Esophagus mucosa (tissue), 1 donor: ENCODE measurements at places on chromosomes 13 and 19. TPM values are rescaled to one million over a fixed set of nuclear protein-coding genes. Genes with fewer than 3 reads are reported as not detected.

The MYH14 gene
- 66.0 TPM for total RNA-seq

DNA sequence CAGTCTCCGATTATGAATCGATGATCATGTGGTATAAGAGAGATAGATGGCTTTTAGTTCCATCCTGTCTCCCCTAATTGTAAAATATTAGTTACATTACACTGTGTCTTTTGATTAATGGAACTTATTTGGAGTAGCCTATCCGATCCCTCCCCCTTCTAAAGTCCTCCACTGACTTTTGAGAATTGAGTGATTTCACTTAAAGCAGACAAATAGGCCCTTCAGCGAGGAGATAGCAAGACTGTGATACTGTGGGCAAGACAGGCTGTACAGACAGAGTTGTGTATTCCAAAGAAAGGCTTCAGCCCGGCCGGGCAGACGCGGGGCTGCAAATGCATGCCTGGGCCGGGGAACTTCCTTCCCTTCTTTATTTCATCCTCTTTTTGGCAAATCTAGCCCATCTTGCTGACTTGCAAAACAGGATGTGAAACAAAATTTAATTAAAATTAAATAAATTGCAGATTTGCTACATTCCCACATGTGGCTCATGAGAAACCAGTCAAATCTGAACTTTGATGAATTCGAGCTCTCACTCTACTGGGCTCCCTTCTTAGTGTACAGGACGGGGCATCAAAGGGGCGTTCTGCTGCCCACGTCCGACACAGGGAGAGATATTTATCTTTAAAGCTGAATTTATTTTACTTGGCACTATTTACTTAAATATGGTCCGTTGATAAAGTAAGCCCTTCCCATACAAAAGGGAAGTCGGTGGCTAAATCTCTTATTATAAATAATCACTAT is 314.8 kb downstream of the ZNF536 start:
- no peak for ATAC-seq

DNA sequence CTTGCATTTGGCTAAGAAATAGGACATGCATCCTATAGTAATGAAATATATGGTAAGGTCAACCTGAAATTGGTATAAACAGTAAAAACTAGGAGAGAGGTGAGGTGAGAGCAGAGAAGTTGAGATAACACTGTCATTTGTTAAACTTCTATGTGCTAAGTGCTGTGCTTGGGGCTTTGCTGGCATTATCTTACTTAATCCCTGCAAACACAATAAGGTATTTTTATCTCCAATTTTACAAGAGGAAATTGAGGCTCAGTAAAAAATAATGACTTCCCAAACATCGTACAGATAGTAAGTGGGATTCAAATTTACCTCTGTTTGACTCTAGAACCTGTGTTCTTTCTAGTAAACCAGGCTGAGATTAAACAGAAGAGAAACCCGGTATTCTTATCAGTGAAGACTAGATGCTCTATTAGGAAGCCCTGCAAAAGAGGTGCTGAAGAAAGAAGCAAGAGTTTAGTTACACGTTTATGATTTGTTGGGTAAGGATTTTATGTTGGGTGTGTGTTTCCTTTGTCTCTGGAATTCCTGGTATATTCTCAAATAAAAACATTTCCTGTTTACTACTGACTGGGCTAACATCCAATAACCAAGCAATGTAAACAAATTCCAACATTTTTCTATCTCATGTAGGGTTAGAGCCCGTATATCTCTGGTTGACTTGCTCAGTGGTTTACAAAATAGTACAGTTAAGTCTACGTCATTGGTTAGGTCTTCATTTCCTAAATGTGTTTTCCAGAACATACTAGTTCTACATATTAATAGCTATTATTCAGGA is 137.3 kb upstream of the FNDC3A start:
- ATAC-seq, result no peak

- ATAC-seq, result no peak
Observed at GRCh38 chr13:110523838-110524540, 37.5 kb downstream of the RAB20 start.

GRCh38 chr13:22027566-22027965 is 356.7 kb downstream of the FGF9 start:
- ATAC-seq, result no peak

DNA sequence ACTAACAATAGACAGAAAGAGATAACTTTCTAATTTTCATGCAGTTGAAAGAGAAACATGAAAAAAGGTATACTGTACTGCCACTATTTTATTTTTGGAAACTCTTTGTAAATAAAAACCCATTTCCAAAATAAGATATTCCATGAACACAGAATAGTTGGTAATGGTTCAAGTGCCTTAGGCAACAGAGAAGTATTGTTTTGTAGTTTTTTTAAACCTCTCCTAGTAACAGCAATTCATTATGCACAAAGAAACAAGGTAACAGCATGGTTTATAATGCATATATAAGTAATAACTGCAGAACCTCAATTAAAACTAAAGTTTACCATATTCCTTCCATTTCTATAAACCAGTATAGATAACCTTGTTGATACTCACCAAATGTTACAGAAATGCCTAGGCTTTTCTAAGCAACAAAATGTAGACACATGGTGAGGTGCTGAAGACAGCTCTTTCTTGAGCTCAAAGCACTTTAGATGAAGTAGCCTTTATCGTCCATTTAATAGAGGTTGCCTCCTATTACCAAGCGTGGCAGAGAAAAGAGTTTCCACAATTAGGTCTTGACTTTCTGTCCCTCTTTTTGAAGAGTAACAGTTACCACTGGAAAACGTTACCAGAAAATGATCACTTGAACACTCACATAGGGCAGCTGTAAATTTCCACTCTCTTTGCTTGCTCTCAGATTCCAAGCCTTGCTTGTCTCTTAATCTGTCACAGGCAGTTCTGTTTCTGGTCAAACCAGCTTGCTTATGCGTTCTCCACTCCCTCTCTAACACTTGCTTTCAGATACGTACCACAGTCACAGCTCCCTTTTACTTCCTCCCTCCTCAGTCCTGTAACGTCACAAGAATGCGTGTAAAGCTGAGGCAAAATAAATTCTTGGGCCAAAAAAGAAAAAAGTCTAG is 42.9 kb downstream of the CAB39L start:
- peak; percentile 97 for ATAC-seq

- no peak for ATAC-seq
Observed at GRCh38 chr13:34462843-34463242, 479.2 kb upstream of the NBEA start.

DNA sequence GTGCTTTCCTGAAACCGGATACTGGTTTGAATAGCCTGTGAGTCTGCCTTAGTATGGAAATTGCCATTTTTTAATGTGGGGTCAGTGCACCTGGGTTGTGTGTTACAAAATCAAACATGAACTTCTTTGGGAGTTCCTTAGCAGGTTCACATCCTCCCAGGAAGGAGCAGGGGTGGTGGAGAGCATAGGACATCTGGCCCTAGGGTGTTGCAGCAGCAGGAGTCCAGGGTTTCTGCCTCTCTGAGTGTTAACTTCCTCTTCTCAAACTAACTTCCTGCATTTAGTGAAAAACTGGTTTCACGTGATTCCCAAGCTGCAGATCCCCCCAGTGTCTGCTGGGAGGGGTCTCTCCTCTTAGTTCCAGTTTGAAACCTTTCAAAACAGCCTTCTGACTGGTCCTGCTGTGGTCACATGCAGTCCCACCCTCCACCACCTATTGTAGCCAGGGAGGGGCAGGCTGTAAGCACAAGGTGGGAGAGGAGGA is 7.2 kb downstream of the RNASEH2B start:
- ATAC-seq, result peak; percentile 7

DNA sequence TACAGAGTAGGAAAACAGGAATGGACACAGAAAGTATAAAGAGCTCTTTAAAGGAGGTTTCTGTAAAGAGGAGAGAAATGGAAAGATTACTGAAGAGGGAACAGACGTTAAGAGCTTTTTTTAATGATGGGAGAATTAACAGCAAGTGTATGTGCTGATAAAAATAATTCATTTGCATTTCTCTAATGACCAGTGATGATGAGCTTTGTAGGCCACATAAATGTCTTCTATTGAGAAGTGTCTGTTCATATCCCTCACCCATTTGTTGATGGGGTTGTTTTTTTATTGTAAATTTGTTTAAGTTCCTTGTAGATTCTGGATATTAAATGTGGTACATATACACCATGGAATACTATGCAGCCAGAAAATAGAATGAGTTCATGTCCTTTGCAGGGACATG is 40.0 kb downstream of the MYO16 start:
- ATAC-seq, result no peak

GRCh38 chr19:42468273-42468796 is 25.6 kb upstream of the CXCL17 start:
- peak; percentile 70 for ATAC-seq

GRCh38 chr13:99434258-99434788 is 66.9 kb upstream of the TM9SF2 start:
- no peak for ATAC-seq

DNA sequence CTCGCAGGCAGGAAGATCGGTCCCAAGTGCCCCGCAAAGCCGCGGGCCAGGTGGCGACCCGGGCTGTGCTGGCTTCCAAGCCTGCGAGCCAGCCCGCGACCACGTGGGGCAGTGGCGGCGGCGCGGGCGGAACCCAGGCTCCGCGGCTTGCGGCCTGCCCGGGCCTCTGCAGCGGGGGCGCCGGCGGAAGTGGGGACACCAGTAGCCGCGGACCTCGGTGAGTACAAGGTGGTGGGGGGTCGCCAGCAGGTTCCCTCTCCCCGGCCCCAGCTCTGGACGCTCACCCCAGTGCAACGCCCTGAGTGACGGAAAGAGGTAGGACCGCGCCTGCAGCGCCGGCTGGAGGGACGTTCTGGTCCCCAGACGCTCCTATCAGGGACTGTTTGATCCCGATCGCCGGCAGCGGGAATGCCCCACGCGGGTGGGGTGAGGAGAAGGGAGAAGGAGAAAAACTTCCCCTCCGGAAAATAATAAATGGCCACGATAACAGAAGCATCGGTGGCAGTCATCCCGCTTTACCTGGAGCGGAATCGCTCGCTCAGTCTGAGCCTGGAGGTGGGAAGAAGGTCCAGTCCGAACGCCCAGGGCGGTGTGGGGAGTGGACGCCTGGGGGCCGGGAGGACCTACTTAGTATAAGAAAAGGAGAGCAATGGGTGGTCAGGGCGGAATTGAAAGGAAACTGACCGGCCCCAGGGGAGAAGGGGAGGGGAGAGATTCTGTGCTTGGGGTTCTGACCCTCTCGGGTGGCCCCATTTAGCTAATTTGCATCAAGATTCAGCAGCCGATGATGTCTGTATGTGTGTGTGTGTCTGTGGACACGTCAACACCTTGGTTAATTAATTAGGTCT is at the start of gene GEMIN7:
Gene GEMIN7, plus strand, starts transcription at position 198 of the 848 bp plus-strand sequence. CDS start 10,855 bp downstream, outside the sequence.
- ATAC-seq, result peak; percentile 53

- no peak for ATAC-seq
Observed at GRCh38 chr13:57996717-57997116, 365.2 kb downstream of the PCDH17 start.

DNA sequence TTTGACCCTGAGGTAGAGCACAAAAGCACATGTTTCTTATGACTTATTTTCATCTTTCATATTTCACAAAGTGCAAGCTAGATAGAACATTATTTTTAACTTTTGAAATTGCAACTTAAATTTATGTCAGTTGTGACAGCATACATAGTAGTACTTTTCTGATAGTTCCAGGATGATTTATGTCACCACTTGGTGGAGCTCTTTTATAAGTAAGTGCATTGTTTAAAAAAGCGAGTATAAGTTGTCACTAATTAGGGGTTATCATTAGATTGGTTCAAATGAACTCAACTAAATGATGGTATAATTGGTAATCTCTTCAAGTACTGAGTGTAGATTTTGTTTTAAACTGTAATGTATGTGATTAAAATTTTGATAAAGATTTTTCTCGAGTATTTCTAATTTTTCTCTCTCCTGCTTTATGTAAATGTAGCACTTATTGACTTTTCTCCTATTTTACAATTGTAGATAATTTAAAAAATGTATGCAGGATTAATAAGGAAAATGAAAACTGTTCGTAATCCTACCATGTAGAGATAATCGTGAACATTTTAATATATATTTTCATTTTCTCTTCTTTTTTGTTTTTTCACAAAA is 31.1 kb downstream of the RB1 start:
- peak; percentile 76 for ATAC-seq

DNA sequence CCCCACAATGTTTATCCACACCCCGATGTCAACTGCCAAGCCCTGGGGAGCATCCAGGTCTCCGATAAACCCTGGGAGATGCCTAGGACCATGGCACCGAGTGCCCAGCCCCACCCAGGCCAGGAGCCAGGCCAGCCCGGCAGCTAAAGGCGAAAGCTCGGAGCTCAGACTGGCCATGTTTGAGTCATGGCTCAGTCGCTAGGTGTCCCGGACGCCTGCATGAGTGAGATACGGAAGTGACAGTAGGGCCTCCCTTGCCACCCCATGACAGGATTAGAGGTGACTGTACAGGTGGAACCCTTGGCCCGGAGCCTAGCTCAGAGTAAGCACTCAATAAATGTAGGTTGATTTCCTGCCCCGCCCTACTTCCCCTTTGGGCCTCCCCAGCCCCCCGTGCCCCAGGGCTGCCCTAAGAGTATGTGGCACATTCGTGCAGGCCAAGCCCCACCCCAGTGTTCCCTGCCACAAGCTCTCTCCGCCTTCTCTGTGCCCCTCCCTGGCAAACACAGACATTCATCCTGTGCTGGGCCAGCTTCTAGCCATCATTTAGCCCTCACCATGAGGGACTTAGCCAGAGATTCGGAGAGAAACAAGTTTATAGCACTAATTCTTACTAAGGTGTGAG is 5.8 kb upstream of the TPM4 start:
- ATAC-seq, result peak; percentile 66

The PET100 gene
- 91.7 TPM for total RNA-seq

DNA sequence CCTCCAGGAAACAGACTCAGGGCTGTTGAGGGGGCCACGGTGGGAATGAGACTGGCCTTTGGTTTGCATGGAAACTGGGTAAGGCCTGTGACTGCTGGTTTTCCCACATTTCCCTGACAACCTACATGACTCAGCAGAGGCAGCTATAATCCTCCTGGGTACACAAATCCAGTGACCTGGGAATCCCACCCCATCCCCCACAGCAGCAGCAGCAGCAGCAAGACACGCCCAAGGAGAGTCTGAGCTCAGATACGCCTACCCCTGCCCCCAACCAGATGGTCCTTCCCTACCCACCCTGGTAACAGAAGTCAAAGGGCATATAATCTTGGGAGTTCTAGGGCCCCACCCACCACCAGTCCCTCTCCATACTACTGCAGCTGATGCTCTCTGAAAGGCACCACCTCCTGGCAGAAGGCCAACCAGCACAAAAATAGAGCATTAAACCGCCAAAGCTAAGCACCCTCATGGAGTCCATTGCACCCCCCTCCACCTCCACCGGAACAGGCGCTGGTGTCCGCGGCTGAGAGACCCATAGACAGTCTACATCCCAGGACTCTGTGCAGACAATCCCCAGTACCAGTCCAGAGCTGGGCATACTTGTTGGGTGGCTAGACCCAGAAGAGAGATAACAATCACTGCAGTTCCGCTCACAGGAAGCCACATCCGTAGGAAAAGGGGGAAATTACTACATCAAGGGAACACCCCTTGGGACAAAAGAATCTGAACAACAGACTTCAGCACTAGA is 237.2 kb upstream of the SPRY2 start:
- no peak for ATAC-seq

The CD320 gene
- 12.0 TPM for total RNA-seq

The PRTN3 gene
- not detected for total RNA-seq

The ADAT3 gene
- 5.5 TPM for total RNA-seq

The LILRB3 gene
- 0.72 TPM for total RNA-seq

GRCh38 chr19:36049080-36049698 is 4.9 kb downstream of the THAP8 start:
- ATAC-seq, result peak; percentile 60

GRCh38 chr19:5903624-5904351 is at the start of gene NDUFA11:
TSS of gene NDUFA11 (minus strand) at chr19:5903790. CDS start at chr19:5903708, 82 bp downstream.
- ATAC-seq, result peak; percentile 80
